ENCODE measurements at places on chromosomes 2 and 18.

GRCh38 chr2:33059471-33060156 is 112.9 kb downstream of the LTBP1 start:
- no peak for DNase-seq

- DNase-seq: no peak
Measured at GRCh38 chr2:102130647-102130991, 11.9 kb upstream of the IL1R1 start.

- DNase-seq: no peak
Measured at GRCh38 chr2:20171445-20171977, 53.4 kb downstream of the SDC1 start.

DNA sequence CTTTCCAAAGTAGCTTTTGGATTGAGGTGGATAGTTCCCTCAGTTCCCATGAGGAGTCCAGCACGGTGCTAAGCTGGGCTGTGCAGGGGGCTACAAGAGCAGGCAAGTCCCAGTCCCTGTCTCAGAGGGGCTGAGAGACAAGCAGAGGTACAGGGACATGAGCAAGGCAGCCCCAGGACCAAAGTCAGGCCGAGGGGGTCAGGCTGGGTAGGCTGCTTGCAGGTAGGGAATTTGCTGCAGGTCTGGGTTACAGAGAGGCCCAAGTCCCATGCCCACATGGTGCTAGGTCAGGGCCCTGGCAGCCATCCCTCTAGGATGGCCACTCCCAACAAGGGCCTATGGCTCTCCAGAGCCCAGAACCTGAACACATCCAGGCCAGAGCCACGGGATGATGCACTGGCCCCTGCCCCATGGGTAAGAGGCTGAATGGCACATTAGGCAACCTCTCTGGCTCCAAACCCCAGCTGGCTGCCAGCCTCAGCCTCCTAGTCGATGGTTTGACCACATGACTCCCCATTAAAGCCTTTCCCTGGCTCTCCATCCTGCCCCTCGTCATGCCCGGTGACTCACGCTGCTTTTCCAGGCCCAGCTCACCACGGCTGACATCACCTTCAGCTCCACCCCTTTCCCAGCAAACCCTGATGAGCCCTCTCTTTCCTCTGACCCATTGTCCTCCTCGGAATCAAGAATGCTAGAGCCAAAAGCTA is 83.7 kb downstream of the SDC1 start:
- peak; percentile 87 for DNase-seq

DNA sequence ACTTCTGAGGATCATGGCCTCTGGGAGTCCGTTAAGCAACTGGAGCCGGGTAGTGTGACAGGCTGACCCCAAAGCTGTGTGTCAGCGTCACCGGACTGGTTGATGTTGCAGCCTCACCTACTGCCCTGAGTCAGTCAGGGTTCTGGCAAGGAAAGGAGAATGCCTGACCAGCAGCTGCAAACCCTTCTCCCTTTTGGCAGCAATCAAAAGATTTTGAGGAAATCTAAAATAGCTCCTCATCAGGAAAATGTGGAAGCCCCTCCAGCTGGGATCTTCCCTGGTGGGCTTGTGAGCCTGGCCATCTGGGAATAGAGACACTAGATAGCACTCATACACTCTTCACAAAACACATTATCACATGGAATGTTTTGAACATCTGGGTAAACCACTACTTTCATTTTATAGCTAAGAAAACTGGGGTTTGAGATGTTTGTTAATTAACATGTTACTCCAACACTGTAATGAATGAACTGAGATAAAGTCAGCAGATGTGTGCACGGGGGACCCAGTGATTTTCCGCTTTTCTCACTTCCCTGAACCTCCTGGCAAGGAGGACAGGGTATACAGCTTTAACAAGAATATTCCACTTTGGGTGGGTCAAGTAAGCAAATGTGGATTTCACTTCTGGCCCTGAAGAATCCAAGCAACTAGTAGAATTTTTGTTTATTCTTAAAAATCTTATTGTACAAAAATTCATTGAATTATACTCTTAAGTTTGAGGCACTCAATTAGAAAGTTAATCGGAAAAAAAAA is 24.7 kb downstream of the CLUL1 start:
- peak; percentile 16 for DNase-seq

DNA sequence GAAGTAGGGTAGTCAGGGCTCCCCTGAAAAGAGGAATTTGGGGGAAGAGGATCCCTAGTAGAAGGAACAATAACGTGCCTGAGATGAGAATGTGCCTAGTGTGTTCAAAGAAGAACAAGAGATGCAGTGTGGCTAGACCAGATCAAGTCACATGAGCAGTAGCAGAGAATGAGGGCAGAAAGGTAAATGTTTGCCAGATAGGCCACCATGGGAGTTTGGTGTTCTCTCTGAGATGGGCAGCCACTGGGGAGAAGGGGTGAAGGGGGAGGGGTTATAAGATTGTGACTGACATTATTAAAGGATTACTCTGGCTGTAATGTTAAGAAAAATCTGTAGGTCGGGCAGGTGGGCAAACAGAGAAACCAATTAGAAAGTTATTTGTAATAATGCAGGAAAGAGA is 166.0 kb downstream of the LCLAT1 start:
- DNase-seq: no peak

- no peak for DNase-seq
Measured at GRCh38 chr18:44844486-44844885, 163.8 kb downstream of the SETBP1 start.

- DNase-seq: no peak
Measured at GRCh38 chr2:24723665-24724064, 69.5 kb downstream of the PTRHD1 start.

DNA sequence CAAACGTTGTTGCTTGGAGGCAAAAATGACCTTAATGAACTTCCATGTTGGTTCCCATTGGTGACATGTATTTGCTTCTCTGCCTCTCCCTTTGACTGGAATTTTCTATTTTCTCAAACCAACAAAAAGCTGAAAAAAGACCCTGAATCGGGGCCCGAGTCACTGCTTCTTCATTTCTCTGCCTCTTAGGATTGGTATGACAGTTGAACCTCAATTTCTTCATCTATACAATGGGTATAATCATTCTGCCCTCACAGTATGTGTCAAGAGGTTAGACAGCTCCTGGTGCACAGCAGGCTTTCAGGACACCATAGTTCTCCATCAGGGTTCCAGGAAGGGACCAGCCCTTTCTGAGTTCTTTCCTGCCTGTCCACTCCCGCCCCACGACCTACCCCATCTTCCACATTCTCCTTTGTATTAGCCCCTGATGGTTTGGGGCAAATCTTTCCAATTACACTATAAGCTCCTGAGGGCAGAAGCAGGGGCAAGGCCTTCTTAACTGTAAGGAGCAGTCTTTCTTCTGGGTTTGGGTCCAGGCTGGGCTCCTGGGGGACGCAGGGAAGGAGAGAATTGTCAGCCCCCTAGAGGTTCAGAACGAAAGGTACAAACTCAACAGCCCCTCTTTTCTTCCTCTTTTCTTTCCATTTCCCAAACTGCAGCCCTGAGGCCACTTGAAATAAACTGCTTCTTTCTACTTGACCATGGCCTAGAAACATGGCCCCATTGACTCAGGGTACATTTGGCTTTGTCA is 6.3 kb upstream of the PKDCC start:
- no peak for DNase-seq

- no peak for DNase-seq
Measured at GRCh38 chr2:68027959-68028358, 34.8 kb downstream of the C1D start.

GRCh38 chr2:7358865-7359447 is 441.7 kb downstream of the RNF144A start:
- DNase-seq: no peak

- DNase-seq: no peak
Measured at GRCh38 chr2:217027414-217027813, 167.6 kb upstream of the TNP1 start.

- DNase-seq: no peak
Measured at GRCh38 chr2:28591711-28592335, 96.0 kb downstream of the PLB1 start.

- DNase-seq: no peak
Measured at GRCh38 chr2:170176212-170176611, 1.7 kb upstream of the MYO3B start.
